Right renal cortex interstitium (tissue), 3 donors: ENCODE measurements at places on chromosomes 11 and 22.

GRCh38 chr11:73394416-73395296 lies 18.5 kb downstream of the RELT start:
- no peak for DNase-seq

GRCh38 chr11:71557257-71557656 lies 8.1 kb upstream of the KRTAP5-10 start:
- no peak for DNase-seq

- DNase-seq: no peak
These were observed 27.3 kb upstream of the L3MBTL2 start for GRCh38 chr22:41177622-41178424.

DNA sequence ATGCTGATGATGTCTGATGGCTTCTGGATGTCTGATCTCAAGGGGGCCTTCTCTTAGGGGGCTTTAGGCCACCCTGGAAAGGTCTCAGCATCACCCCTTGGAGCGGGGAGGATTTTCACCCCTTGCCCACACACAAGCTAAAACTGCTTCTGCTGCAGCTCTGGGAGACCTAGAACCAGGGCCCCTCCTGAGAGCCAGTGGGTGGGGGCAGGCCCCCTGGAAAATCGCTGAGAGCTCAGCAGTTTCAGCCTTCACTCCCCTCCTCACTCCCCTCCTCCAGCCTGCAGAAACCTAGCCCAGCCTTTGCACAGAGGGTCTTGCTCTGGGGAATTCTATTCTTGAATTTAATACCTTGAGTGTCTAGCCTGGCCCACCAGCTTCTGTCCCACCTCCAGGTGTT lies 17.2 kb downstream of the CD6 start:
- DNase-seq: no peak

DNA sequence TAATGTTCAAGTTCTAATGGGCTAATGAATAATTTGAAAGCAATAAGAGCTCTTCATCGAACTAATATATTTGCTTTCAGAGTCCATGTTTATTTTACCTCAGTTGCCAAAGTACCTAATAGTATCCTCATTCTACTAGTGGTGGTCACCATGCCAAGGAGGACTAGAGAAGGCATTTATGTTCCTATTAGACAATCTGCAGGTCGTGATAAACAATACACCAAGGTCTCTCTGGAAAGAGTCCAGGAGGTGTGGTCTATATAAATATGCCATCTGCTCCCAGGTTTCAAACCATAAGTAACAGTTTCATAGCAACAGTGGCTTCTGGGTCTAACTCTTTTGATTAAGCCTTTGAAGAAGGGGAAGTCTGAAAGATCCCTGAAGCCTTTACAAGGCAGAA lies 42.9 kb downstream of the ARFGAP3 start:
- DNase-seq: no peak

DNA sequence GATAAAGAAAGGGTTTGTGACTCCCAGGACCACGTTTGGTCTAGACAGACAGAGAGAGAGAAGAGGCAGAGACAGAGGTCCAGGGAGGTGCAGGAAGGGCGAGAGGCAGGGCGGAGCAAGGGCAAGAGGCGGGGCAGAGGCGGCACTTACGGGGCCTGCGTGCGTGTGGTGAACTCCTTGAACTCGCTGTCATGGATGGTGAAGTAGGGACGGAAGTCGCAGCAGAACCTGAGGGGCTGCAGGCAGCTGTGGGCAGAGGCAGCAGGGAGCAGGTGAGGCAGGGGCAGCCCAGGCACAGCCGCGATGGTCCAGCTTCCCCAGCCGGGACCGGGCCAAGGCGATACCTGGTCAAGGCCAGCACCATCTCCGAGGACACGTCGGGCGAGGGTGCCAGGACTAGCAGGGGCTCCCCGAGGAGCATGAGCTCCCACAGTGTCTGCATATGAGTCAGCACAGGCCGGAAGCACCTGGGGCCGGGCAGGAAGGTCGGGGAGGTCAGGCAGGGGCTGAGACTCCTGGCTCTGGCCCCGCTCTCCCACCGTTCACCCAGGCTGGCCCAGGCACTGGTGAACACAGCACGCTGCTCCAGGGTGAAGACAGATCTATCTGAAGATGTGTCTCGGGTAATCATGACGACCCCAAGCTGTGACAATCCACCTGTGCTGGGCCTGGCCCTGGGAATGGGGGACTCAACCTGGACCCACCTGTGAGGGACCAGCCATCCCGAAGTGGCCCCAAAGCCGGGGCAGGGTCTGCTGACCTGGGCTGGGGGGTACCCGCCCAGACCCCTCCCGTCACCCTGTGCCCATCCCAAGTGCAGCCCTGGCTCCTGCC lies 7.2 kb upstream of the PLXNB2 start:
- no peak for DNase-seq

DNA sequence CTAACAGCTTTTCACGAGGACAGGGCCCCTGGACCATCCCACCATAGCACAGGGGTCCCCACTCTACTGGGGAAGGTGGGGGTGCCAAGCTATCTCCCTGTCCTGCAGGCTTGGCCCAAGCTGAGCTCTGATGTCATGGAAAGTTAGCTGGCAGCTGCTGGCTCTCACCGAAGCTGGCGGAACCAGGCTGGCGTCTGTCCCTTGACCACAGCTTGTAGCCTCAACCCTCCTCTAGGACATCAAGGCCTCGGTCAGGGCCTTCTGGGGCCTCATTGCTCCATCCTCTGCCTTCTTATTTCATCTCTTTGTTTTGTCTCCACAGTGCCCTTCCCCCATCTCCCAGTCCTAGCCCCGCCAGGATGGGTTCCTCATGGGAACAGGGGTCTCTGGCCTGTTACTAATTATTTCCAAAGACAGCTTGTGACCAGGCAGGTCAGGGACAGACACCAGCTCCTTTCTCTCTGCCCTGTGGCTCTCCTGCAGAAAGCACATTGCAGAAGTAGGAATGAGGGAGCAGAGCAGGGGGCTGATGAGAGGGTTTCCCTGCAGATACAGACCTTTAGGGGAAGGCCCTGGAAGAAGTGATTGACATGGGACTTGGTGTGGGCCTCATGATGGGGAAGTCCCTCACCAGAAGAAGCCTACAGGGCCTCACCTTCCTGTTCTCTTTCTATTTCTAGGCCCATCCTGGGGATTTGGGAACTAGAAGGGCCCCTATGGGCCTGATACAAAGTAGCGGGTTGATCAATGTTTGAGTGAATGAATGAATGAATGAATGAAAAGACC lies 97.5 kb upstream of the ALX4 start:
- no peak for DNase-seq

GRCh38 chr11:67266449-67267187 lies at the start of gene GRK2:
Gene GRK2 (plus strand): TSS chr11:67266473. CDS start chr11:67266700, 227 bp downstream.
- no peak for DNase-seq
